Dorsolateral prefrontal cortex (tissue), 122 donors: ENCODE measurements at places on chromosomes 7 and 10. TPM values are rescaled to one million over a fixed set of nuclear protein-coding genes. Genes with fewer than 3 reads are reported as not detected.

The ANK3 gene
- 394 TPM for total RNA-seq

GRCh38 chr7:1020849-1021251 lies 23.5 kb upstream of the GPR146 start:
- no peak for DNase-seq

GRCh38 chr7:140593672-140593982 lies 47.0 kb downstream of the DENND2A start:
- no peak for DNase-seq

The HECW1 gene
- total RNA-seq = 92.6 TPM

DNA sequence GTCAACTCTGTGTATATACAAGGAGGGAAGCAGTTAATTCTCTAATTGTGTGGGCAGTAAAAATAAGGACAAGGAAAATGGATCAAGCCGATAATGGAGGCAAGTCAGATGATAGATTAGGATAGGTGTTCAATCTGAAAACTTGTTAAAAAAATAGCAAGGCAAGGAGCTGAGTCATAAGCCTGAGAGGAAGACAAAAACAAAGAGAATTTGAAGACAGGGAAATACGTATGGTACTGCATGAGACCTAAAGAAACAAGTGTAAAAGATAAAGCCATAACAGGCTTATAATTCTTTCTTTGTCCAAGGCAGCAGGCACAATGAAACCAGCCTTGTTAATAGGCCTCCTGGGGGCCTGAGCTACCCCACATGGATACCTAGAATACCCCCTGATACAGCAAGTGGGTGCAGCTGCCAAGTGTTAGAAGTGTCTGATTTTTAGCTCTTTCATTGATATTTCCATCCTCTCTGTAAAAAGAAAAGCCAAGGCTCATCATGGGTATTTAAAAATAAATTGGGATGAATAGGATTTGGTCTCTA lies 1570.6 kb upstream of the LRRTM3 start:
- DNase-seq = no peak

The CRTAC1 gene
- 46.9 TPM for total RNA-seq

The CALHM3 gene
- not detected for total RNA-seq

The HERC4 gene
- 93.0 TPM for total RNA-seq

- DNase-seq = no peak
Measured at GRCh38 chr10:77186936-77187335, 450.7 kb downstream of the KCNMA1 start.

GRCh38 chr7:76383089-76383944 lies 24.5 kb upstream of the YWHAG start:
- no peak for DNase-seq

- no peak for DNase-seq
Measured at GRCh38 chr7:45677311-45677900, 103.2 kb downstream of the ADCY1 start.

The ARHGEF35 gene
- total RNA-seq = 0.45 TPM

- DNase-seq = no peak
Measured at GRCh38 chr10:8056871-8057331, 2.4 kb downstream of the GATA3 start.

- DNase-seq = no peak
Measured at GRCh38 chr7:40530292-40530691, 395.5 kb downstream of the SUGCT start.

The JCAD gene
- 58.2 TPM for total RNA-seq

DNA sequence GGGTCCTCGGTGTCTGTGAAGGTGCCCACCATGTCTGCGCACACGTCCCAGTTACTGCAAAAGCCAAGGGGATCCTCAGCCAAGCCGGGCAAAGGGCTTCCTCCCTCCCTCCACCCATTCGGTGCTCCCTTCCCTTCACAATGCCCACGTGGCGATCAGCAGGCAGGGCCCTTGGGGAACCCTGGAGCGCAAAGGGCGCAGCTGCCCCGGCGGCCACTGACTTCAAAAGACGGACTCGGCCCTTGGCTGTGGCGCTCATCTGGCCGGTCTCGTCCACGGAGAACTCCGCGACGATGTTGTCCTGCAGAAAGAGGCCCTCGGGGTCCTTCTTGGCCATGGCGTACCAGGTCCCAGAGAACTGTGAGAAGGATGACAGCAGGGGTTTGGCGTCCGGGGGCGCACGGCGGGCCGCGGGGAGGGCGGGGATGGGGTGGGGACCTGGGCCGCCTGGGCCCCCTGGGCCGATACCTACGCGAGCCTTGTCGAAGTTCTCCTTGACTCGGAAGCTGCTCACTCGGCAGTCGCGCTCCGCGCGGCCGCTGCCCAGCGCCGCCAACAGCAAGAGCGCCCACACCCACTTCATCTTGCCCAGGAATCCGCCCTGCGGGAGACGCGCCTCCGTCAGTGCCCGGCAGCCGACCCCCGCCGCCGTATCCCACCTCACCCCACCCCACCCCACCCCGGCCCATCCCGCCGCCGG lies 439 bp downstream of the RBP4 start:
- DNase-seq = no peak

The ZNF503 gene
- 7.7 TPM for total RNA-seq

- DNase-seq = no peak
Measured at GRCh38 chr7:41744161-41744560, 41.3 kb upstream of the INHBA start.

GRCh38 chr10:131570716-131571307 lies 259.3 kb upstream of the TCERG1L start:
- no peak for DNase-seq

The GNG11 gene
- total RNA-seq = 4.4 TPM

DNA sequence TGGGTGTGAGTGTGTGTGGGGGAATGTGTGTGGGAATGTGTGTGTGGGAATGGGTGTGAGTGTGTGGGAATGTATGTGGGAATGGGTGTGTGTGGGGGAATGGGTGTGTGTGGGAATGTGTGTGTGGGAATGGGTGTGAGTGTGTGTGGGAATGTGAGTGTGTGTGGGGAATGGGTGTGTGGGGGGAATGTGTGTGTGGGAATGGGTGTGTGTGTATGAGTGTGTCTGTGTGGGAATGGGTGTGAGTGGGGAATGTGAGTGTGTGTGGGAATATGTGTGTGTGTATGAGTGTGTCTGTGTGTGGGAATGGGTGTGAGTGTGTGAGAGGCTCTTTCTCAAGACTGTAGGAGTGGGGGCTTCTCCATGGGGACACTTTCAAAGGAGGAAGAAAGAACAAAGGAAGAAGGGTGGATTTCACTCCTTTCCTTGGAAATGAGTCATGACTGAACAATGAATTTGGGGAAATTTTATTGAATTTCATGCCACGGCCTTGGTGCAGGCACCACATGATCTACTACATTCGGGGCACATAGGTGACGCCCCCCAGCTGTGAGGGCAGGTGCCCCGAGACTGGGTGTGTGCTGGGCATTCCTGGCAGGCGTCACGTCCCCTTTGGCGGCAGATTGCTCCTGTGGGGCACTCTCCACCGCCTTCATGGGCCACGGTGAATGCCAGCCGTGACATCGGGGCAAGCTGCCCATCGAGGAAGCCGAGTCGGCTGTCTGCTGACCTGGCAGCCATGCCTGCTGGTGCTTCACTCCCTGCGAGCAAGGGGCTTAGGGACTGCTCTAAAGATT lies 88.8 kb upstream of the INSIG1 start:
- no peak for DNase-seq

- DNase-seq = no peak
Measured at GRCh38 chr10:47160967-47161366, 139.0 kb upstream of the GDF10 start.

DNA sequence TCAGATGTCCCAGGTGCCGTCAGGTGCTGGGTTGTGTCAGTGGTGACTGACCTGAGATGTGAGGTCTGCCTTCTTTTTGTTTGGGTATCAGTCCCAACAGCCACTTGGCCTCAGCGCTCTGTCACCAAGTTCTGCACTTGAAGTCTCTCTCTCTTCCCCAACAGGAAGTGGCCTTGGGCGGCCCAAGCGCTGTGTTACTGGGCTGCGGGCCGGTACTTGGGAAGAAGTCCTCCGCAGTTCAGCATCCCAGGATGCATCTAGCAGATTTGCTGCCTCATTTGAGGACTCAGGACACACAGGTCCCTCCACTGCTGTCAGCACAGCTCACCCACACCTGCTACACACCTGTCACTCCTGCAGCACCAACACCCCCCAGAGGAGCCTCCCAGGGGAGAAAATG lies 40.1 kb downstream of the LYZL2 start:
- DNase-seq = no peak

The RBP4 gene
- total RNA-seq = 22.2 TPM

DNA sequence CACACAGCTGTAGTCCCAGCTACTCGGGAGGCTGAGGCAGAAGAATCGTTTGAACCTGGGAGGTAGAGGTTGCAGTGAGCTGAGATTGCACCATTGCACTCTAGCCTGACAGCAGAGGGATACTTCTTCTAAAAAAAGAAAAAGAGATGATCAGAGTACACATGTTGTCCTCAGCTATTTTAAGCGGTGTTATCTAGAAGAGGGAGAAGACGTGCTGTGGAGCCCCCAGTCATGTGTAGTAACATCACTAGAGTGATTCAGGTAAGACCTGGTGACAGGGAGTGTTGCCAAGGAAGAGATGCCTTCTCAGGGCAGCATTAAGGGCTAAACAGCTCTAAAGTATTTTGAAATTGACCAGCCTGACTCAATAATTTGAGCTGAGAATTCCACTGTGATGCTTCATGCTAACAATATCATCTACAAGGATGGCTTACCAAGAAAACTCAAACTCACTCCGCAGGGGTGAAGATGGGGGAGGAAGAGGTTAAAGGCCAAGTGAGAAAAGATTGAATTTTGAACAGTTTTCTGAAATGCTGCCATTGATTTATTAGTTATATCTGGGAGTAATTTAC lies 97.4 kb downstream of the KLF6 start:
- no peak for DNase-seq

DNA sequence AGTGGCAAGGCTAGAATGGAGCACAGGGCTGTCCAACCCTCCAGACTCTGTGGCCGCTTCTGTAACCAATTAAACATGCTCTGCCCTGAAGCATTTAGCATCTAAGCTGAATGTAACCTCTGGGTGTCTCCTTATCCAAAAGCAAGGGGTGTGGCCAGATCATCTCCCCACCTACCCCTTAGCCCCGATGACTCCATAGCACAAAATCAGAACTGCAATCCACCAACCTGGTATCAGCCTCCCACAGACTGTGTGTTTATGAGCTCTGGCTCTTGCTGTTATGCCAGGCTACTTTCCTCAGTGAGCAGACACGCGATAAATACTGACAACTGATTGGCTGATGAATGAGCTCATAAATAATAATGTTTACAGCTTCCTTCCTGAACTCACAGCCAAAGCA lies 3.2 kb downstream of the FRMD4A start:
- DNase-seq = no peak

The TMEM273 gene
- total RNA-seq = 9.5 TPM

The CNTNAP2 gene
- total RNA-seq = 246 TPM

DNA sequence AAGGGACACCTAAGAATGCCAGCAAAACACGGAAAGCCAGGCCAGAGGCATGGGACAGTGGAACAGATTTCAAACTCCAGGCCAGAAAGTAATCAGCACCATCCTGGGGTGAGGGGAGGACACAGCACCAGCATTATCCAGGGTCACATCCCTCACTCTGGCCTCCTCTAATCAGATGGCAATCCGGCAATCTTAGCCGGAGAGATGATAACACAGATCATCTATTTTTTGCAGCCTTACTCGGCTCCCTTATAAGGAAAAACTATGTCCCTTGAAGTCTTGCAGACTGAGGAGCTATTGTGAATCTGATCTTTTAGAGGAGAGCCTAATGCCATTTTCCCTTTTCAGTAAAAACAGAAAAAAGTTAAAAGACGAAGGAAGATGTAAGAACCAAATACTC lies 16.5 kb downstream of the TRIL start:
- no peak for DNase-seq

The SUN3 gene
- total RNA-seq = not detected

- DNase-seq = no peak
Measured at GRCh38 chr7:98836811-98837629, 32.8 kb downstream of the TMEM130 start.

The IL15RA gene
- 3.1 TPM for total RNA-seq

The FAM25A gene
- total RNA-seq = not detected

The SEMA4G gene
- total RNA-seq = 21.2 TPM

GRCh38 chr10:61612450-61612849 lies 50.3 kb upstream of the CABCOCO1 start:
- DNase-seq = no peak
